Colonic mucosa (tissue), 4 donors: ENCODE measurements at places on chromosomes 11 and 22.
A peak's percentile ranks its signal among the peaks of the same experiment; 100 is the strongest.

DNA sequence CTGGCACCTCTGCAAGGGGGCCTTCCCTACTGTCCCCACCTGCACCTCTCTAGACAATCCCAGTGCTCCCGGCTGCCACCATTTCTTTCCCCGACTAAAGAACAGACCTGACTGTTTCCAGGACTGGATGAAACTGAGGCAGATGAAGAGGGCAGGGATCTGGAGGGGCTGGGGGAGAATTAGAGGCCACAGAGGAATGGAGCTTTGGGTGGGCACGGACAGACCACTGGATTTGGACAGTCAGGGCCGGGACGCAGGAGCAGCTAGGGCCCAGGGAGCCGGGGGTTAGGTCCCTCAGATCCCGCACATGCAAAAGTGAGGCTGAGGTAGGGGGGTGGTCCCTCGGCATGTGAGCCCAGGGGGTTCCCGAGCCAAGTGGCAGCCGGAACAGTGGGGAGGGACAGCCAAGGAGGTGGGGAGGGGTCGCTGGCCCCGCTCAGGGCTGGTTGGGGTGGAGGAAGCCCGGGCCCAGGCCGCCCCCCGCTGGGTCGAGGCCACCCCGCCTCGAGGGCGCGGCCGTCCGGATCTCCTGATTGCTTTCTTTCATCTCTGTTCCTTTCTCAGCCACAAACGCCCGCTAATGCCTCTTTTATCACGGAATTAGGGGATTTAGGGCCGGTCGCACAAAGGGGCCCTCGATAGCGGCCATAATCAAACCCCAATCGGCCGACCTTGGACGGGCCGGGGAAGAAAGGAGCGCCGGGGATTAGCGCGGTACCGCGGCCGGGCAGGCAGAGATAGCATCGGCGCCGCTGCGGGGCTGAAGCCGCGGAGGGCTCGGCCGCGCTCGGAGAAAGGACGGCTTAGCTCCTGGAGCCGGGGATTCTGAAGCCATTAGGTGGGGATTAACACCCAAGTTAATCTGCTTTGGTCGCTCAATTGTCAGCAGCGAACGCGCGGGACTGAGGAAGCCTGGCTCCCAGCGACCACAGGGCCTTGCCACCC is 9.3 kb downstream of the SLC25A1 start:
- DNase-seq = no peak
- H3K4me3 ChIP-seq = peak overlapping the region; percentile 21
- peaks cover 31% of the 10 kb centered on the region for H3K4me1 ChIP-seq

GRCh38 chr11:30585125-30585891 is 845 bp downstream of the MPPED2 start:
- H3K4me1 ChIP-seq = peaks cover 3% of the 10 kb centered on the region
- H3K4me3 ChIP-seq = peak overlapping the region; percentile 64
- DNase-seq = no peak

DNA sequence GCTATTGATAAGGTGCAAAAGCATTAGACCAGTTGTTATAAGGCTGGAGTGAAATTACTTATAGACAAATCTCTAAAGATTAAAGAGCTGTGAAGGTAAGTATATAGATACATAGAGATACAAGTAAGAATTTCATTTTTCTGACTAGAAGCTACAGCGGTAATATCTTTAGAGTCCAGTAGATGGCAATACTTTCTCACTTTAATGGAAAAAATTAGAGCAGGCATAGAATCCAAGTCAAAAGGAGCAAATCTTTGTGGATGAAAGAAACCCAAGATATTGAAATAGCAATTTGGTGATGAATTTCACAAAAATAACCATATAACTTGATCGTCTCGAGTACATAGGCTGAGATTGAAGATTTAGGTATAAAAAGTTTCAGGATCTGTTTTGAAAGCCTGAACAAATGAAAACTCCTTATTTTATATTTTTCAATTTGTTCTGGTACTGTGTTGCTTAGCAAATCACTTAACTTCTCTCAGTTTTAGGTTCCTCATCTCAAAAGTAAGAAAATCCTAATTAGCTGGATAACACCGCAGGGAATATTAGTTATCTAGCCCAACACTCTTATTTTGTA is 81.9 kb downstream of the UVRAG start:
- no peaks in the 10 kb centered on the region for H3K36me3 ChIP-seq
- no peaks in the 10 kb centered on the region for H3K27me3 ChIP-seq
- H3K4me3 ChIP-seq = no peak overlapping the region
- no peaks in the 10 kb centered on the region for H3K4me1 ChIP-seq
- H3K27ac ChIP-seq = no peak overlapping the region

GRCh38 chr11:84437071-84437980 is 1151.2 kb upstream of the CCDC90B start:
- DNase-seq = peak; percentile 15
- no peak overlapping the region for H3K4me3 ChIP-seq
- no peaks in the 10 kb centered on the region for H3K4me1 ChIP-seq
- H3K27ac ChIP-seq = no peak overlapping the region
- no peaks in the 10 kb centered on the region for H3K27me3 ChIP-seq
- H3K36me3 ChIP-seq = no peaks in the 10 kb centered on the region

DNA sequence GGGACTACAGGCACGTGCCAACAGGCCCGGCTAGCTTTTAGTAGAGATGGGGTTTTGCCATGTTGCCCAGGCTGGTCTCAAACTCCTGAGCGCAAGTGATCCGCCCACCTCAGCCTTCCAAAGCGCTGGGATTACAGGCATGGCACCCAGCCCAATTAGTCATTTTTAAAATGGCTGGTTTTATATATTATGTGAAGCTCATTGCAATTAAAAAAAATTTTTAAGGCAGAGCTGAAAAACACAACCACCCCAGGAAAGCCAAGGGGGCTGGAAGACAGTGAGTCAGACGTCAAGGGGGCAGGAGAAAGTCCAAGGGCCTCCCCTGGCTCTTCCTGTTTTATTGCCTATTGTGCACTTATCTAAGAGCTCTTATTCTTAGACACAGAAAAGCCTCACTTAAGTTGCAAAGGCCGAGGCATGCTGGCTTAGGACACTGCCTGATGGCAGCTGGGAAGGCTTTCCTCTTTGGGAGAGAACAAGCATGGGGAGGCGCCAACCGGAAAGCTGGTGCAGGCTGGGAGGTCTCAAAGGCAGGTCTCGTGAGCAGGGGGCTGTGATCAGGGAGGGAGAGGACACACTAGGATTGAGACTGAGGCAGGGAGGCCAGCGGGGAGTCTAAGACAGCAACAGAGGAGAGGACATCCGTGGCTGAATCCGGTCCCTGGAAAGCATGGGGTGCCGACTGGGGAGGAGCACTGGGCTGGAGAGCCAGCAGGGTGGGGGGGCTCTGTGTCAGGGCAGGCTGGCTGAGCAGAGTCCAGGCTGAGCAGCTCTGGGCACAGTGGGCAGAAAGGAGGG is 11.1 kb upstream of the OSM start:
- no peaks in the 10 kb centered on the region for H3K4me1 ChIP-seq
- H3K36me3 ChIP-seq = no peaks in the 10 kb centered on the region
- DNase-seq = peak; percentile 64
- H3K27ac ChIP-seq = peak overlapping the region; percentile 24

DNA sequence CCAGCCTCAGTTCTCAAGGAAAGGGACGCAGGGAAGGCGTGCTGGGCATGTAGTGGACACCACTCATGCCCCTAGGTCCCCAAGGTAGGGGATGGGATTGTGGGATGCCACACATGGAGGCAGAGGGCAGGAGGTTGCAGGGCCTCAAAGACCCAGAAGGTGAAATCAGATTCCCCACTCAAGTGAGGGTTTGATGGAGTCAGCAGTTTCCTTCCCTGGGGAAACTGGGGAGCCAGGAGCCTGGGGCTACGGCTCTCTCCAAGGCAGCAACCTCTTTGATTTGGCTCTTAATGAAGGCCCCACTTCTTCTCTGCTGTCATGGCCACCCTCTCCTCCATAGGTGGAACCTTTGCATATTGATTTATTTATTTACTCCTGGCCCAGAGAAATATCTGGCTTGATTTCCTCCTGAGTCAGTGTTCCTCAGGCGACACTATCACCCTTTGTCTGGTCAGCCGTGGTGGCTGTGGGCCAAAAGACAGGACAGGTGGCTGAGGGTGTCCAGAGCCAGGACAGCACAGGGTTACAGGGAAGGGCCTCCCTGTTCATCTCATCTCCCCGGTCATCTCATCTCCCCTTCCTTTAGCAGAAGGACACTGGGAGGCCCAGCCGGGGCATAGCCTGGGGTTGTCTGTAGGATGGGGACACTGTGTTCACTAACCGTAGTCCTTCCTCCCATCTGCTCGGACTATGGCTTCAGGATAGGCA is 9.6 kb downstream of the GNAZ start:
- no peaks in the 10 kb centered on the region for H3K27me3 ChIP-seq
- H3K27ac ChIP-seq = no peak overlapping the region
- H3K4me1 ChIP-seq = no peaks in the 10 kb centered on the region
- DNase-seq = no peak
- H3K36me3 ChIP-seq = no peaks in the 10 kb centered on the region
- H3K4me3 ChIP-seq = no peak overlapping the region

GRCh38 chr11:126421271-126421671 is 65.8 kb downstream of the ST3GAL4 start:
- H3K27ac ChIP-seq = peak overlapping the region; percentile 86
- no peak overlapping the region for H3K4me3 ChIP-seq
- H3K4me1 ChIP-seq = peaks cover 31% of the 10 kb centered on the region
- no peaks in the 10 kb centered on the region for H3K36me3 ChIP-seq
- no peak for DNase-seq
- H3K27me3 ChIP-seq = no peaks in the 10 kb centered on the region

DNA sequence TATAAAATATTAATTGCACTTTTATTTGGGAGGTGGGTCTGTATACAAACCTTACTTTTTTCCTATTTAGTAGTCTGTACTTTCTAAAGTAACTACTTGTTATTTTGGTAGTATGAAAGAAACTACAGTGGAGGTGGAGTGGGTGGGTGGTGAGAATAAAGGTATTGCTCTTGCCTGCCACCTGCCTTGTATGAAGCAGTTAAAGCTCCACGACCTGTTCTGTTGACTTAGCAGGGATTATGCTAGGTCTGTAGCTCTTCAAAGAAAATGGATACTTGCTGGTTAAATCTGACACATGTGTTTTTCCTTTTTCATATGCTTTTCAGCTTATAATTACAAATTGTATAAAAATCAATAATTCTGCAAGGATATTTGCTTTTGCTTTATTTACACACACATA is 111.9 kb downstream of the EHF start:
- H3K4me1 ChIP-seq = no peaks in the 10 kb centered on the region
- no peaks in the 10 kb centered on the region for H3K36me3 ChIP-seq
- no peak for DNase-seq
- H3K27ac ChIP-seq = no peak overlapping the region
- H3K4me3 ChIP-seq = no peak overlapping the region

- no peak overlapping the region for H3K4me3 ChIP-seq
- no peak overlapping the region for H3K27ac ChIP-seq
- no peaks in the 10 kb centered on the region for H3K4me1 ChIP-seq
- H3K27me3 ChIP-seq = no peaks in the 10 kb centered on the region
- no peaks in the 10 kb centered on the region for H3K36me3 ChIP-seq
These were observed 74.6 kb downstream of the CELSR1 start for GRCh38 chr22:46462726-46463371.

DNA sequence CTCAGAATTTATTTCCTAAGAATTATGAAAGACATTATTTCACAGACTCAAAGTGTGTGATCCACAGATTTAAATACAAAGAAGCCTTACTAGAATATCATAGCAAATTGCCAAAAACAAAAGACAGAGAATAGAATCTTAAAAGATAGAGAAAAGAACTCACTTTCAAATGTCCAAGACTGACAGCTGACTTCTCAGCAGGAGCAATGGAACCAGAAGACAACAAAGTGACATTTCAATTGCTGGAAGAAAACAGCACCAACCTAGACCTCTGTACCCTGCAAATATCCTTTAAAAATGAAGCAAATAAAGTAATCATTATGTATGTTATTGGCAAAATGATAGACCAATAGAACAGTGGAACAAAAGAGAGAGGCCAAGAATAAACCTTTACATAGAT is 109.2 kb downstream of the TTC17 start:
- H3K36me3 ChIP-seq = no peaks in the 10 kb centered on the region
- H3K27me3 ChIP-seq = no peaks in the 10 kb centered on the region
- no peak overlapping the region for H3K4me3 ChIP-seq
- DNase-seq = no peak
- no peaks in the 10 kb centered on the region for H3K4me1 ChIP-seq

DNA sequence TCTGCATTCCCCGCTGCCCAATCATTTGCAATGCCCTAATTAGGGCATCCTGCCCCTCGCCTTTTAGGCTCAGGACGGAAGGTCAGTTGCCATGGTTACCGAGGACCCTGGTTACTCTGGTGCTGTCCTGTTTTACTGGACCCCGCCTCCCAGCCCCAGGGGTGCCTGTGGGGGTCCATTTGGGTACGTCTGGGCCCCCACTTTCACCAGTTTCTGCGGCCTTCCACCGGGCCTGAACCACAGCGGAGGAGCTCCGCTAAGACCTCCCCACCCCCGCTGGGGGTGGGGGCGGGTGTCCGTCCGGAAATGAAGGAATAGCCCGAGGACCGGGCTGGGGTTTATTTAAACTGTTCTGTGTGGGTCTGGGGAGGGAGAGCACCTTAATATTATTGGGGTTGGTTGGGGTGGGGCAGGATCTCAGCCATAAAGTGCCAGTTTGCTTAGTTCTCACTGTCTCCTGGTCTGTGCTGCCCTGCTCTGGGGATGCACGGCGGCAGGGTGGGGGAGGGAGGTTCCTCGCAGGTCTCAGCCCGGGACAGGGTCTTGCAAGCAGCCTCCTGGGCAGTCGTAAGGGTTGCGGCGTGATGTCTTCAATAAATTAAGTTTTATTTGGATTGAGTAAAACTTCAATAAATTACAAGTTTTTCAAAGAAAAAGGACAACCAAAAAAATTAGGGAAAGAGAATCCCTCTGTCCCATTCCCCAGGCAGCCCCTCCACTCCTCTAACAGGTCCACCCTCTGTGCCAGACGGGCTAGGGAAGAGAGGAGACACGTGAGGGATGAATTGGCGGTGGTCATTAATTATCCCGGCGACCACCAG is 5.3 kb downstream of the PHOX2A start:
- H3K4me3 ChIP-seq = no peak overlapping the region
- H3K4me1 ChIP-seq = peaks cover 15% of the 10 kb centered on the region
- H3K36me3 ChIP-seq = peaks cover 21% of the 10 kb centered on the region
- peaks cover 35% of the 10 kb centered on the region for H3K27me3 ChIP-seq
- H3K27ac ChIP-seq = peak overlapping the region; percentile 32

- no peaks in the 10 kb centered on the region for H3K36me3 ChIP-seq
- H3K4me1 ChIP-seq = peaks cover 6% of the 10 kb centered on the region
- H3K4me3 ChIP-seq = no peak overlapping the region
- no peak overlapping the region for H3K27ac ChIP-seq
These were observed 103.6 kb upstream of the ANO1 start for GRCh38 chr11:69974528-69974927.

- H3K27ac ChIP-seq = peak overlapping the region; percentile 37
- DNase-seq = peak; percentile 63
- H3K27me3 ChIP-seq = no peaks in the 10 kb centered on the region
- H3K4me1 ChIP-seq = no peaks in the 10 kb centered on the region
- H3K4me3 ChIP-seq = no peak overlapping the region
These were observed 5.2 kb upstream of the MB start for GRCh38 chr22:35622191-35622913.

DNA sequence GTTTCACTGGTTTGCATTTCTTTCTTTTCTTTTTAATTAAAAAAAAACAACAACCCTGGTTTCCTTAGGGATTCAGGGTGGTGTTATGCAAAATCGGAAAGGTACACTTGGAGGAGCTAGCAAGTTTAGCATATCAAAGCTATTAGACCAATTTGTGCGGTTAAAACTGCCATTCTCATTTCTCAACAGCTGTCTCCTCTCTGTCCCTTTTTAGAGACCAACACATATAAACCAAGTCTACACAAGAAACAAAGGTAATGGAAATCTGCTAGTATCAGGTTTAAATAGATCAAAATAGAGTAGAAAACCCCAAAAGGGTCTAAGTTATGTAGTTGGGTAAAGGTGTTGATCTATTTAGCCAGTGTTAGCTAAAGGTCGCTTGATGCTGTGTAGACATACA is 1.7 kb upstream of the SESN3 start:
- no peaks in the 10 kb centered on the region for H3K36me3 ChIP-seq
- DNase-seq = no peak
- H3K27ac ChIP-seq = peak overlapping the region; percentile 76
- no peaks in the 10 kb centered on the region for H3K27me3 ChIP-seq
